ENCODE measurements at places on chromosomes 7 and 10.
A peak's percentile ranks its signal among the peaks of the same experiment; 100 is the strongest.

- no peak for DNase-seq
These were observed 36.6 kb upstream of the CYP2C19 start for GRCh38 chr10:94725871-94726270.

DNA sequence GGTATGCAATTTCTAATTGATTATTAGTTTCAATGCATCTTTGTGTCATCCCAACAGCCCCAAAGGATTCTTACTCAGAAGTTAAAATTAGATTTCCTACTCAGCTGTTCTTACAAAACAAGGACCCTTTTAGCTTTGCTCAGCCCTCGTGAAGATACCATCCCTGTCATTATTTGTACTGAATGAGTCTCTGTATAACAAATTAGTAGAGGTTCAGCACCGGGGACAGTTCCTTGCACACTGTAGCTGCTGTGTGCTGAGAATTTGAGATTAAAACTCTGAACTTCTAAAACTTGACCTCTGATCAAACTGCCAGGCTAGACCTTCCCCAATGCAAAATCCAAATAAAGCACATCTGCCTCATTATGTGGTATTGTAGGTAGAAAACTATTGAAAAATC, 299.1 kb downstream of the LHFPL3 start:
- DNase-seq: peak; percentile 78

DNA sequence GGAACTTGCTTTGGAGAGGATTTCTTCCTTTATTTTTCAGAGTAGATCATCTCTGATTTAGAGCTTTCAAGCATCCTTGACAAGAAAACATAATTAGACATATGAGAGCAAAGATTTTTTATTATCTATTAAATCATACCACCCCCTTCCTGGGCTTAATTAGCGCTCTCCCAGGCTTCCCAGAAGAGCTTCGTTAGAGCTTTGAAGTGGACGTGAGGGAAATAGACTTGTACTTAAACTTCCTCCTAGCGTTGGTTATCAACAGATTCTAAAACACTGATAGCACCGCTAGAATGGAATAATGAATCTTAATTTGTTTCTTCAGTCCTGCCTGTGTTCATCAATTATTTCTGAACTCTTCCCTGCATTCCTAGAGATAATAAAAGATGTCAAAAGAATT, 173.9 kb upstream of the STK17A start:
- no peak for DNase-seq

GRCh38 chr7:116423499-116423898, 76.0 kb upstream of the CAV2 start:
- DNase-seq: no peak

DNA sequence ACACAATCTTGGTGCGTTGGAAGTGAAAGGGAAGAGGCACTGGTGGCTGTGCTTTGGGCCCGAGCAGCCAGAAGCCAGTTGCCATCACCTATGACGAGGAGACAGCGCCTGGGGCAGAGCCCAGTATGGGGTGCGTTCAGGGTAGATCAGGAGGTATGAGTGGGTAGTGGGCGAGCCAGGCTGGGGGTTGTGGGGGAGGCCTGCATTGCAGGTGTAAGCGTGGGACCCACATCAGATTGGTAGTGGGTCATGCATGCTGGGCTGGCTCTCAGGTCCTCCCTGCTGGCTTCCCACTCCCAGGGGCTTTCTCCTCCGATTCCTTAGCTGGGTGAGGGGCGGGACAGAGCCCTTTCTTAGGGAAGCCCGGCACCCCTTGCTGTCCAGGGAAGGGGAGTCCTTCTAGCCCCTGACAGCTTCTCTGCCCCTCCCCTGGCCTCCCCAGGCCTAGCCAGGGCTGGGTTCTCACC, 445 bp upstream of the PVRIG start:
- no peak for DNase-seq

- DNase-seq: no peak
These were observed 32.6 kb downstream of the SLC26A5 start for GRCh38 chr7:103413407-103413806.

DNA sequence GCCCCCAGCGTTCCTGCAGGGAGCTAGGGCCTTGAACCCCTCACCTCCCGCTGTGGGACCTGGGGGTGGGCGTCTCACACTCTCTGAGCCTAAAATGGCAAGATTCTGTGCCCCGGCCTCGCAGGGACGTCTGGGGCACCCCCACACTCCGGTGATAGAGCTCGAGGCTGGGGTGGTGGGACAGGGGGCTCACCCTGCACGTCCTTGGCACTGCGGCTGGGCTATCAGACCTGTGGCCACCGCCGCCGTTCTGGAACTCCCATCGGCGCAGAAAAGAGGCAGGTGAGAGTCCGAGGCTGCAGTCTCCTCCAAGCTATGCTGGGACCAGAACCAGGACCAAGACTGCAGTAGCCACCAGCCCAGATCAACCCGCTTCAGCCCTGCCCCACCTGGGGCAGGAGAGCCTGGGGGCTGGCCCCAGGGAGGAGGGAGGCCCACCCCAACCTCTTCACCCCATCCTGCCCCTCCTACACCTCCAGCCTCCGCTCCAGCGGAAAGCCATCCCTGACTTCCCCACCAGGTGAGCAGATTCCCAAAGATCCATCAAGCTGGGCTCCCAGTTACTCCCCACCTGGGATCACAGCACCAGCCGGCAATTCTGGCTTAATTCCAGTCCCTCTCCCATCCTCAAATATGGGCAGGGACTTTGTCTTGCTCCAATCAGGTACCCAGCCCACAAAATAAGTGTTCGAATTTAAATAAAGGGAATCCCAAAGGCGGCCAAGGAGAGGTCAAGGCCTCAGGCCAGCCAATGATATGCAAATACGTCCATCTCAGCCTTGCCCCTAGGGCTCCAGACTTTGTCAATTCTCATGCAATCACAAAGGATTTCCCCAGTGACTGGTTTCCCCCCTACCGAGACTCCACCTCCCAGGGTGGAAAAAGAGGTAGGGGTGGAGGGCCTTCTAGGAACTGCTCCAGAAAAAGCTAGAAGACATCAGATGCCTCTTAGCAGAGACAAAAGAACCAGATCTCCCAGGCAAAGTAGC, 16.4 kb downstream of the TNRC18 start:
- peak; percentile 95 for DNase-seq

DNA sequence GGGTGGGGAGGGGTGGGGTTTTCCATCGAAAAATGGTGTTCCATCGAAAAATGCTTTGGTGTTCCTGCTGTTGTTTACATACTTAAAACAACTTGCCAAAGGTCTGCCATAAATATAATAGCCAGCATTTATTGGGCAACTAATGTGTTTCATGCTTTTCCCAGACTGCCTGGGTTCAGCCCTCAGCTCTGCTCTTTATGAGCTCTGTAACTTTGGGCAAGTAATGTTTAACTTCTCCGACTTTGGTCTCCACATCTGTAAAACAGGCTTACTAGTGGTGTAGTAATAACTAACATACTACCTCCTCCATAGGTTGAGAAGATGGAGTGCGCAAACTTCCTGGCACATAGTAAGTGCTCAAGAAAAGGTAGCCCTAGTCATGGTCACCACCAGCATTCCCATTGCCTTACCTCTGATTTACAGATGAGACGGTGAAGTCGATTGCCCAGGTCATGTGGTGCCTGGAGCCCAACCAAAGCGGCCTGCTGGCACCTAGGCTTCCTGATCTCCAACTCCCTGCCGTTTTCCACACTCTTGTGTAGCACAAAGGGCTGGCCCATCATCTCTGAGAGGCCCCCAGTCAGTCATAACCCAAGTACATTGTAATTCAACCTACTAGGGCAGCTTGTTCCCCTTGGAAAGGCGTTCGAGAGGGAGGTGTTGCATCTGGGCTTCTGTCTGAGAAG, 8.9 kb downstream of the ZMIZ1 start:
- no peak for DNase-seq

DNA sequence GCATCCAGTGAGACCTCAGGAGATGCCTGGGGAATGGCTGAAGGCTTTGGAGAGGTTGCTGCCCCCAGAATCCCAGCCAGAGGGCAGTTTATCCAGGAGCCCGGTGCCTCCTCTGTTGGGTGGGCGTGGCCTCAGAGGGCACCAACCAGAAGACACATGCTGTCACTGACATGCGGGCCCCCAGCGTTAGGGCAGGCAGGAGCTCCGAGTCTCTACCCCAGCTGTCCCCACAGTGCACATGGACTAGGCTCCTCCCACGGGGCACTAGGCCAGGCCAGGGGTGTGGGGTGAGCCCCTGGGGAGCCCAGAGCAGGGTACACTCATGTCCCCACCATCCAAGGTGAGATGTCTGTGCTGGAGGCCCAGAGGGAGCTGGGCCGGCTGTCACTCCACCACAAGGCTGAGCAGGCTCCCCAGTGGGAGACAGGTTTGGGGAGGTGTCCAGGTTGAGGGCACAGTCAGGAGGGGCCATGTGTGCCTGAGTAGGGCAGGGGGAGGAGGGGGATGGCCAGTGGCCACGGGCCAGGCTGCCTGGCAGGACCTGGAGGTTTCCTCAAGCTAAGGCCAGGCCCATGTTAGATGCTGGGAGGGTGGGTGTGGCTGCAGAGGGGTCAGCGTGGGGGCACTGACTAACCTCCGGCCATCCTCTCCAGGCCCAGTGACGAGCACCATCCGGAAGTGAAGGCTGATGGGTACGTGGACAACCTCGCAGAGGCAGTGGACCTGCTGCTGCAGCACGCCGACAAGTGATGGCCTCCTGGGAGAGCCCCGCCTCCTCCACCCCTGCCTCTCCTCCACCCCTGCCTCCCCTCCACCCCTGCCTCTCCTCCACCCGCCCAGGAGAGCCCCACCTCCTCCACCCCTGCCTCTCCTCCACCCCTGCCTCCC, 131.3 kb downstream of the FAM53B start:
- peak; percentile 66 for DNase-seq

DNA sequence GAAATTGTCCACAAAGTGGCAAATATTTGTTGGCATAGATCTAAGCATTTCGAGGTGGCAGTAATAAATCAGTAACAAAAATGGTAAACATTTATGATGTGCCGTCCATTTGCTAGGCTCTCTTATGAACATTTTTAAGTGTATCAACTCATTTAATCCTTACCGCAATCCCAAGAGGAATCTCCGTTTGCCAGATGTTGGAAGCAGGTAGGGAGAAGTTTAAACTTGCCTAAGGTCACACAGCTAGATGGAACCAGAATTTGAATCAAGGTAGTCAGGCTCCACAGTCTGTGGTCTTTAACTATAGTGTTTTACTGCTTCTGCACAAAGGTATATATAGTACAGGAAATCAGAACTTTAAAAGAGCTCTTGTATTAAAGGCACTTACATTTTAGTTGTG, 2.6 kb downstream of the MKLN1 start:
- no peak for DNase-seq

- no peak for DNase-seq
These were observed 29.0 kb upstream of the RELN start for GRCh38 chr7:104018425-104018824.
